ENCODE measurements at places on chromosomes 1 and 21.

DNA sequence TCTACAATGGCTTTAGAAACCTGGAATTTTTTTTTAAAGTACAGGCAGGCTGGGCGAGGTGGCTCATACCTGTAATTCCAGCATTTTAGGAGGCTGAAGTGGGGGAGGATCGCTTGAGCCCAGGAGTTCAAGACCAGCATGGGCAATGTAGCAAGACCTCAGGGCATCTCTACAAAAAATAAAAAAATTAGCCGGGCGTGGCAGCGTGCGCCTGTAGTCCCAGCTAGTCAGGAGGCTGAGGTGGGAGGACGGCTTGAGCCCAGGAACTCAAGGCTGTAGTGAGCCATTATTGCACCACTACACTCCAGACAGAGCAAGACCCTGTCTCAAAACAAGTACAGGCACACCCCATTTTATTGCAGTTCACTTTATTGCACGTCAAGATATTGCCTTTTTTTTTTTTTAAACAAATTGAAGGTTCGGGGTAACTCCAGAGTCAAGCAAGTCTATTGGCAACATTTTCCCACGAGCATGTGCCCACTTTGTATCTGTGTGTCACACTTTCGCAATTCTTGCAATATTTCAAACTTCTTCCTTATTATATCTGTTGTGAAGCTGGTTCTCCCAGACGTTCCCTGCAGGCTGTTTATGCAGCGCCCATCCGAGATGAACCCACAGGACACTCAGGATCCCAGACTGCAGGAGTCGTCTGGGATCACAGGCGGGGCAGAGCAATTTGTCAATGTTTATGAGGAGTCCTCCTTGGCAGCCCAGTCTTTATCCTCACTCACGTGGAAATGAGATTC lies 4.7 kb downstream of the HES2 start:
- DNase-seq, result no peak

DNA sequence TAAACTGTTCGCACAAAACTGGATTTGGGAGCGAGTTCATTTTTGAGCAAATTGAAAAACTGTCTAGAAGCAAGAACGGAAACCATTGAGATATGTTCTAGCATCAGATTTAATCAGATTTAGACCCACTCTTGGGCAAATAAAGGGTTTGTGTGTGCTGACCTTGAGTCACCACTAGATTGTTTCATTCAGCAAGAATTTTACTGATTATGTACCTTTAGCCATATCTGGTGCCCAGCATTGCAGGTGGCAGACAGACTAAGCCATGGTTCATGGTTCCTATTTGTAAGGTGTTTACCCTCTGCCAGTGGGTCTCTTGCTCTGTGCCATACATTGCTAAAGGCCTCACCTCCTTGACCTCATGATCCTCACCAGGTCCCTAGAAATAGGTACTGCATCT lies 1.4 kb downstream of the NUDC start:
- no peak for DNase-seq

GRCh38 chr1:90411185-90411584 lies 305.9 kb downstream of the BARHL2 start:
- DNase-seq, result no peak

DNA sequence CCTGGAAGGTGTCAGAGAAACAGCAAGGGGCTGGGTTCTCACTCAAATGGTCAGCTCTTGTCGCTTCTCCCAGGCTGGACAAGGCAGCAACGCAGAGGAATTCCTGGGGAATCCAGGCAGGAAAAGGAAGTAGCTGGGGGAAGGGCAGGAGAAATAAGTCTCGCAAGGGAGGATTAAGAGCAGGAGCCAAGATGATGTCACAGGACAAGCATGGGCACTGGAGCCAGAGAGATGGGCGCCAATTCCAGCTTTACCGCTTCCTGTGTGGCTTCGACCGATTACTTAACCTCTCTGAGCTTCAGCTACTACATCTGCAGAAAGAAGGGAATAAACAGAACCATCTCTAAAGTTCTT lies 70.5 kb downstream of the SSBP3 start:
- peak; percentile 92 for DNase-seq

DNA sequence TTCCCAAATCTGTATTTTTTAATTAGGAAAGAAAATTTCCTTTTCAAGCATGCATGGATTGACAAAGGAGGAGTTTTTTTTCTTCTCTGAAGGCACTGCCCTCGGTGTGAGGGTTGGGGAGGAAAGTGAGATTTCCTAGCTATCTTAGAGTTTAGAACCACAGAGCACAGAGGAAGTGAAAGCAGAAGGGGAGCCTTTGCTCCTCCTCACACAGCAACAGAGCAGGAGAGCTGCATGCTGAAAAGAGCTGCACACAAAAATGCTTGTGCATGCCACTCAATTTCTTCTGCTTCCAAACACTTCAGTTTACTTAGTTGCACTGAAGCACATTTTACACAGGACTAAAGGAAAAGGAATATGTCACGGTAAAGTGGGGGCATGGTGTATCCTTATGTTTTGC lies 308.1 kb downstream of the GPATCH2 start:
- no peak for DNase-seq

DNA sequence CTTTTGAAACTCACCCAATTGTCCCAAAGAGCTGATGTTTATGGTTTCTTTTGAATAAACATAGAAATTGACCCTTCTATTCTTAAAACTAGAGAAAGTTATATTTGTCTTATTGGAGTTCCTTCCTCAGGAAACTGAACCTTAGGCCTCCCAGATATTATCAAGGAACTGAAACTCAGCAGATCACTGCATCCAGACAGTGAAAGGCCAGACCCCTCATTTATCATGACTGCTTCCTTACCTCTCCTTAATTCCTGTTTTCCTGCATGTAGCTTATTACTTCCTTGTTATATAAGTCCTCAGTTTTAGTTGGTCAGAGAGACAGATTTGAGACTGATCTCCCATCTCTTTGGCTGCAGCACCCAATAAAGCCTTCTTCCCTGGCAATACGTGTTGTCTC lies 27.5 kb downstream of the SLC22A15 start:
- no peak for DNase-seq

GRCh38 chr21:33543505-33544129 lies 779 bp downstream of the SON start:
- DNase-seq, result no peak

- peak; percentile 67 for DNase-seq
Observed at GRCh38 chr1:23809751-23810171, 9.2 kb upstream of the GALE start.

DNA sequence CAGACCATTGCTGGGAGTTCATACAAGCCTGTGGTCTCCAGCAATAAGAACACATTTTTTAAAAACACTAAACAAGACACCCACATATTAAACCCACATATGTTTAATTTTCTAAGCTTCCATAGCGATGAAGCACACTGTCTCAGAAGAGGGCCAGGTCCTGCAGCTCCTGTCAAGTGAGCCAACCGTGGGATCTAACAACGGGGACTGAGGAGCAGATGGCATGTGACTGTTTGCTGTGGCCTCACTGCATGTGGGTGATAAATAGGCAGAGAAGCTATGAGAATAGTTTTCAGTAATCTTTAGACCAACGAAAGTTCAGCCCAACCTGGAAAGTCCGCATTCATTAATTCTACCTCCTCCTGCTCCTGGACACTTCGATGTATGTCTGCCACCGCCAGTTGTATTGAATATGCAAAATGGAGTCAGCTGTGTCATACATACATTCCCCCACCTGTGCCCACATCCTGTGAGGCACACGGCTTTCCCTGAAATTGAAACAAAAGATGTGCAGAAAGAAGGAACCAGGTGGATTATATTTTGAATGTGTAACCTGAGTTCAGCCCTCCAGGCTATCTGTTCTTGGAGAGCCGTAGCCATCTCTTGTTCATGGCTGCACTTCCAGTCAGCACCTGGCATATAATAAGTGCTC lies 88.2 kb downstream of the MIS18A start:
- no peak for DNase-seq

DNA sequence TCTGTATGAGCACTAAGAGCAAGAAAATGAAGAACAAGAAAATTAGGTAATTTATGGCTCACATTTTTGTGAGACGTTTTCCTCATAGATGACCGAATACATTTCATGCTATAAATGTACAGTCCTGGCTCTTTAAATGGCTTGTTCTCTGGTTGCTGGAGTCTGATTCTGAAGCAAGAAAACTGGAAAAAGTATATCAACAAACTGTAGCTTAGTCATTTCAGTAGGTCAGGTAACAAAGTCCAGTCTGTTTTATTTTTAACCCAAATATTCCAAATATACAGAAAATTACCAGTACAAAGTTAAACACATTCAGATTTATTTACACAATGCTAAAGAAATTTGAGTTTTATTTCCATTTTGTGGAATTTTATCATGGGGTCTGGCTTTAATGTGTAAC lies 2.5 kb upstream of the MYBPHL start:
- no peak for DNase-seq

Data from RPMI7951 (cell line).